Stimulated activated CD8-positive, alpha-beta memory T cell treated with anti-CD3 and anti-CD28 coated beads, Interleukin-2, amount 100 ng/mL, for 48 hours (primary cell): ENCODE measurements at places on chromosomes 7 and 10.

GRCh38 chr10:90889636-90890035, 17.9 kb downstream of the RPP30 start:
- no peak for DNase-seq

- DNase-seq = no peak
These were observed 78.3 kb downstream of the RAMP3 start for GRCh38 chr7:45235905-45236304.

GRCh38 chr7:159144758-159145489, at the start of gene VIPR2:
VIPR2 (minus strand) TSS chr7:159144867; CDS start chr7:159144771, 96 bp downstream.
- peak; percentile 11 for DNase-seq

GRCh38 chr10:85598646-85599045, 767.9 kb downstream of the GRID1 start:
- no peak for DNase-seq

DNA sequence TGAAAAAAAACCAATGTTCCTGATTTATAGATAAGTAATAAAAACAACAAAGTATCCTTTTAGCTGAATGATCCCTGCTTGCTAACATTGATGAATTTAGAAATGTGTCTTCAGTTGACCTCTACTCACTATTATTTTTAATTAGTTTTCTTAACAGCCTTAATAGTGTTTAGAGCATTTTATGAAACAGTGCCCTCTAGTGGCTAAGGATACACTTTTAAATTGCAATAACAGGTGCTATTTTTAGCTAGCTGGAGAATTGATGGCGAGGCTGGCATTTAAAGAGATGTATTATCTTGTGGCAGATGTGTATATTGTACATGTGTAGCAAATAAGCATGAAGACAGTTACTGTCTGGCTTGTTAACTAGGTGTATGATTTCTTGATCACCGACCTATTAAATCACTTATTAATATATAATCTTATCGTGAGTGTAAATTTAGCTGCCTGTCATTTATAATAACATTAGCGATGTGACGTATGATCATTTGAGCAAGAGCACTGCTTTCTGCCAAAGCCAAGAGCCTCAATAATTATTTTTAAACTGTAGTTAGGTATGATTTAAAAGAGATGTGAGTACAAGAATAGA, 451.9 kb downstream of the DPP6 start:
- no peak for DNase-seq

DNA sequence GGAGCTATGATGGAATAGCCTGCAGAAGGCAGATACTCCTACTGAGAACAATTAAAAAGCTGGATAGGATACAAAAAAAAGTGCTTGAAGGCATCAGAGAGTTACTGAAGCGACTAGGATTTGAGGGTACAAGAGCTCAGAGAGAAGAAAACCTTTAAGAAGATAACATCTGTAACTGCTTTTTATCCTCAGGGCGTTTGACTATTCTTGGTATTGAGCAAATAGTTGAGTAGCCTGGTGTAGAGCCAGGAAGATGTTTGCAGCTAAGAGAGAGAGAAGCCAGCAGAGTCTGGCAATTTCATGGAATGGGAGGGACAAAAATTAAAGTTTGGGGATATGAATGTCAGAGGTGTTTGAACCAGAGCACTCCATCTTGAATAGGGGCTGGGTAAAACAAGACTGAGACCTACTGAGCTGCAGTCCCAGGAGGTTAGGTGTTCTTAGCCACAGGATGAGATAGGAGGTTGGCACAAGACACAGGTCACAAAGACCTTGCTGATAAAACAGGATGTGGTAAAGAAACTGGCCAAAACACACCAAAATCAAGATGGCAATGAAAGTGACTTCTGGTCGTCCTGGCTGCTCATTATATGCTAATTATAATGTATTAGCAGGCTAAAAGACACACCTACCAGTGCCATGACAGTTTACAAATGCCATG, 428.8 kb downstream of the SH2D4B start:
- DNase-seq = no peak

DNA sequence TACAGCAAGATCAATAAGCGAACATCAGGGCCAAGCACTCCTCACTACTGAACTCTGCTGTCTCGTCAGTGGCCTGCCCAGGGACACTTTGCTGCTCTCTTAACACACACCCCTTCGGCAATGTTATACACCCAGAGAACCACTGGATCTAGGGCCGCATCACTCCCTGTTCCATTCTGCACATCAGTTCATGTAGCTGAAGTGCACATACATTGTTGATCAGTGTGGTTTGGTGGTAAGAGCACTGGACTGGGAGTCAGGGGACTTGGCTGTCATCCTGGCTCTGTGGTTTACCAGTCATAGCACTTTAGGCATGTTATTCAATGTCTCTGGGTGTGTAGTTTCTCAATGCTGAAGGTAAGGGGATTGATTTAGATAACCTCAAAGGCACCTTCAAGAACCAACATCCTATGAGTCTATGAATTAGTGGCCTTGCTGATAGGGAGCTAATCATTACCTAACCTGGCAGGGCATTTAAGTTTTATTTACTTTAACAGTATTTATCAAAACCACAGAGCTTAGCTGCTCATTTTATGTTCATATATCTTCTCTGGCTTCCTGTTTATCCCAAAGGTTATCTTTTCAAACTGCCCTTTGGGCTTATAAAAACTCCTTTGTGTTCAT, 24.8 kb downstream of the DUSP5 start:
- DNase-seq = no peak
